DND-41 (cell line): ENCODE measurements at places on chromosomes 7 and 10.
A peak's percentile ranks its signal among the peaks of the same experiment; 100 is the strongest.

GRCh38 chr7:7882888-7883287 is 85.7 kb upstream of the GLCCI1 start:
- H3K27ac ChIP-seq: no peak overlapping the region
- no peak for DNase-seq
- H3K4me1 ChIP-seq: no peaks in the 10 kb centered on the region

GRCh38 chr7:159231017-159231416 is 86.3 kb upstream of the VIPR2 start:
- H3K4me3 ChIP-seq: no peak overlapping the region
- no peaks in the 10 kb centered on the region for H3K27me3 ChIP-seq
- no peak overlapping the region for H3K27ac ChIP-seq

- H3K27ac ChIP-seq: no peak overlapping the region
- no peak overlapping the region for H3K4me3 ChIP-seq
- H3K36me3 ChIP-seq: no peaks in the 10 kb centered on the region
- no peak for DNase-seq
These were observed 684.3 kb upstream of the AUTS2 start for GRCh38 chr7:68914006-68914405.

GRCh38 chr7:101125989-101126650 is 784 bp upstream of the SERPINE1 start:
- no peak overlapping the region; the same call in 1 of the 2 replicates for H3K27ac ChIP-seq
- no peak overlapping the region for H3K4me3 ChIP-seq
- peaks cover 37% of the 10 kb centered on the region for H3K4me1 ChIP-seq
- no peaks in the 10 kb centered on the region for H3K27me3 ChIP-seq

DNA sequence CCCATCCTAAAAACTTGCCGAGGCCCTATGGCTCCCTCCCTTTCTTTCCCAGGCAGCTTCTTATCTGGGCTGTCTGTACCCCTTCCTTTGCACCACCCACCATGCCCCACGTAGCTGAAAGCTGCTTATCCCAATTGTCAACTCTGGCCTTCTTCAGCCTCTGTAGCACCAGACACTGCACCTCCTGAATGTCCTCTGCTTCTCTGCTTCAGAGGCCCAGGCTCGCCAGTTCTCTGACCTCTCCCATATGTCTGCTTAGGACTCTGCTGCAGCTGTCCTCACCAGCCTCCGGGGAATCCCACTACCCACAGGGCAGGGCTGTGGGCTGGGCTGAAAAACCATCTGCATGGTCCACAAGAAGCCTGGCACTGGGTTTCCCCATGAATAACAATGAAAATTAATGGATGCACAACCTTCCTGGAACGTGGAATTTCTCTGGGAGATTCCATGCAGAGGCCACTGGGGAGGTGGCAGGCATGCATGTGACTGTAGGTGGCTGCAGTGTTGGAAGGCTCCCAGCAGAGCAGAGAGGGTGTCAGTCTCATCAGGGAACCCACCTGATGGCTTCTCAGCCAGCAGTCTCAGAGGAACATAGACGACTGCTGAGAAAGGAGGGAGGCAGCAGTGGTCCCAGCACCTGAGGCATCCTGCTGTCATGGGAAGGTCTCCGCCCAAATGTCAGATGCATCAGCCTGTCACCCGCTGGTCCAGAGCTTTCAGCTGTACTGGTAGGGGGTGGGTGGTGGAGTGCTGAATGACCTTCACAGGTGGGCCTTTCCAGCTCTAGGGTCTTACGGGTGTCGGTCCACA is 16.8 kb upstream of the SH2D4B start:
- H3K27me3 ChIP-seq: no peaks in the 10 kb centered on the region
- no peaks in the 10 kb centered on the region for H3K4me1 ChIP-seq
- no peak overlapping the region for H3K27ac ChIP-seq
- no peak overlapping the region for H3K4me3 ChIP-seq
- DNase-seq: no peak

- no peak overlapping the region for H3K27ac ChIP-seq
- no peak overlapping the region for H3K4me3 ChIP-seq
- no peaks in the 10 kb centered on the region for H3K36me3 ChIP-seq
- H3K27me3 ChIP-seq: no peaks in the 10 kb centered on the region
- no peak for DNase-seq
- no peaks in the 10 kb centered on the region for H3K4me1 ChIP-seq
These were observed 123.8 kb downstream of the IPMK start for GRCh38 chr10:58143944-58144343.

DNA sequence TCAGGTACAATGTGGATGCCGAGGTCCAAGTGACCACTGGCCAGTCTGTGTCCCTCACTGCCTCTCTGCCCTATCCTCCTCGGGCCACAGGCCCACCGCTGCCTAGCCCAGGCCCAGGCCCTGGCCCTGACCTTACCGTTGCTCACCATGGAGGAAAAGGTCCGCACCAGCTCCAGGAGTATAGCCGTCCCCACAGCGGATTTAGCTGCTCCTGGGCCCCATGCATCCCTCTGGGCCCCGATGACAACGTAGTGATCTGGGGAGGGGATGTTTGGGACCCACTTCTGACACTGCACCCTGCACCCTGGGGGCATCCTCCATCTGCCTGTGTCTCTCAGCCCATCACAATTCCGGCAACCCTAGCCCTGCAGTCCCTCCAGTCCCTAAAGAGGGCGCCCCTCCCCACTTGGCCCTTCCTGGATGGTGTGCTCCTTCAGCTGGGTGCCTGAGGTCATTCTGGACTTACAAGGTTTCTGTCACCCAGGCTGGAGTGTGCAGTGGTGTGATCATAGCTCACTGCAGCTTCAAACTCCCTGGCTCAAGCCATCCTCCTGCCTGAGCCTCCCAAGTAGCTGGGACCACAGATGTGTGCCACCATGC is 12.1 kb downstream of the TFR2 start:
- no peak overlapping the region for H3K27ac ChIP-seq
- no peaks in the 10 kb centered on the region for H3K36me3 ChIP-seq
- peaks cover 18% of the 10 kb centered on the region for H3K4me1 ChIP-seq
- DNase-seq: peak; percentile 18
- H3K4me3 ChIP-seq: no peak overlapping the region
- H3K27me3 ChIP-seq: peaks cover 6% of the 10 kb centered on the region

GRCh38 chr10:91974960-91975359 is 51.4 kb downstream of the BTAF1 start:
- H3K4me3 ChIP-seq: no peak overlapping the region
- no peak overlapping the region for H3K27ac ChIP-seq
- peaks cover 50% of the 10 kb centered on the region; the same call in 1 of the 2 replicates for H3K36me3 ChIP-seq
- no peak for DNase-seq

GRCh38 chr10:65684896-65685295 is 1240.9 kb upstream of the LRRTM3 start:
- no peaks in the 10 kb centered on the region for H3K4me1 ChIP-seq
- DNase-seq: no peak
- no peaks in the 10 kb centered on the region for H3K36me3 ChIP-seq
- no peaks in the 10 kb centered on the region for H3K27me3 ChIP-seq
- no peak overlapping the region for H3K4me3 ChIP-seq

- no peak for DNase-seq
- H3K4me3 ChIP-seq: no peak overlapping the region
- H3K27ac ChIP-seq: no peak overlapping the region
- no peaks in the 10 kb centered on the region for H3K4me1 ChIP-seq
- no peaks in the 10 kb centered on the region for H3K36me3 ChIP-seq
These were observed 69.2 kb downstream of the ARMC3 start for GRCh38 chr10:22997096-22997495.

DNA sequence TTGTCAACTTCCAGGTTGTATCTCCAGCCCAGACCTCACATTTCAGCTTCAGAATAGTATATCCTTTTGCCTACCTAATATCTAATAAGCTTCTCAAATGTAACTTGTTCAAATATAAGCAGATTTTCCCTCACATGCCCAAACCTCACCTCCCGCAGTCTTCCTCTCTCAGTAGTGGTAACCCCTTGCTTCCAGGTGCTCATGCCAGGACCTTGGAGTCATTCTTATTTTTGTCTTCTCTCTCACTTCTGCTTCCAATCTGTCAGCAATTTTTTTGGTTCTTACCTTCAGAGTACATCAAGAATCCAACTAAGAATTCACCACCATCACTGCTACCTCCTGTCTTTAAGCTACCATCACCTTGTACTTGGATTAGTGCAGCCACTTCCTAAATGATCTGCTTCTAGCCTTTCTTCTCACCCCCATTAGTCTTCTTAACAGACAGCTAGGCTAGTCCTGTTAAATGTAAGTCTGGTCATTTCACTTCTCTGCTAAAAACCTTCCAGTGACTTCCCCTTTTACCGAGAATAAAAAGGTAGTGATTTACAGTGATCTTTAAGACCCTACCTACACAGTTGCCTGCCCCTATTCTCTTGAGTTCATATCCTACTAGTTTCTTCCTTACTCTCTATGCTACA is 14.0 kb downstream of the ANKIB1 start:
- no peaks in the 10 kb centered on the region for H3K4me1 ChIP-seq
- H3K4me3 ChIP-seq: no peak overlapping the region
- DNase-seq: no peak
- no peak overlapping the region for H3K27ac ChIP-seq
- H3K36me3 ChIP-seq: peaks cover 5% of the 10 kb centered on the region; the same call in 1 of the 2 replicates
- no peaks in the 10 kb centered on the region for H3K27me3 ChIP-seq

DNA sequence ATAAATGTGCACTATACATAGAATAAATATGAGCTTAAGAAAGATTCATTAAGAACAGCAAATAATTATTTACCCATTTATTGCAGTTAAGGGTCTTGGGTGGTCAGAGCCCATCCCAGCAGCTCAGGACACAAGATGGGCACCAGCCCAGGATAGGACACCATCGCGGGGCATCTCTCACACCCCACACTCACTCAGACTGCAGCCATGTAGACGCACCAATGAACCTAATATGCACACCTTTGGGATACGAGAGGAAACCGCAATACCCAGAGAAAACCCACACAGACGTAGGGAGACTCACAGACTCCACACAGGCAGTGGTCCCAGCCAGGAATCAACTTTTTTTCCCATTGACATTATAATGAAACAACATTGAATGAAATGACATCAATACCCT is 36.0 kb downstream of the CARD11 start:
- H3K4me1 ChIP-seq: no peaks in the 10 kb centered on the region
- H3K27me3 ChIP-seq: peaks cover 3% of the 10 kb centered on the region
- H3K36me3 ChIP-seq: no peaks in the 10 kb centered on the region
- no peak overlapping the region for H3K27ac ChIP-seq

GRCh38 chr10:61923210-61923949 is 21.9 kb downstream of the ARID5B start:
- no peak for DNase-seq
- no peaks in the 10 kb centered on the region for H3K27me3 ChIP-seq
- no peak overlapping the region for H3K27ac ChIP-seq
- H3K36me3 ChIP-seq: no peaks in the 10 kb centered on the region

DNA sequence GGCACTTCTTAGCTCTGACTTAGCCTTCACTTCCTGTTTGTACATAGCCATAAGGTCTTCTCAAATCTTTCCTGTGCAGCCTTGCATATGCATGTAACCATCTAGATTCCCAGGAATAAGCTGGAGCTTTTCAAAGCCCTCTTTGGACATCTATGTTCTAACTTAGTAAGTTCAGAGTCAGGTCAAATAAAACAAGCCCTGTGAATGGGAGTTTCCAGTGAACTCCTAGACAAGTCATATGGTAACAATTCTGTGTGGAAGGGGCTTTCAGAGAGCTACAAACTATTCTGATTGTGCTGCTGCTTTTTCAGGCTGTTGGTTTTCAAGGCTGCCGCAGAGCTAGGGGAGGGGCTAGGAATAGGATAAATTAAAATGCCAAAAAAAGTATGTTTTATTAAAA is 208.4 kb upstream of the AKR1E2 start:
- H3K27ac ChIP-seq: no peak overlapping the region
- no peaks in the 10 kb centered on the region for H3K4me1 ChIP-seq
- no peak for DNase-seq
- H3K27me3 ChIP-seq: no peaks in the 10 kb centered on the region

DNA sequence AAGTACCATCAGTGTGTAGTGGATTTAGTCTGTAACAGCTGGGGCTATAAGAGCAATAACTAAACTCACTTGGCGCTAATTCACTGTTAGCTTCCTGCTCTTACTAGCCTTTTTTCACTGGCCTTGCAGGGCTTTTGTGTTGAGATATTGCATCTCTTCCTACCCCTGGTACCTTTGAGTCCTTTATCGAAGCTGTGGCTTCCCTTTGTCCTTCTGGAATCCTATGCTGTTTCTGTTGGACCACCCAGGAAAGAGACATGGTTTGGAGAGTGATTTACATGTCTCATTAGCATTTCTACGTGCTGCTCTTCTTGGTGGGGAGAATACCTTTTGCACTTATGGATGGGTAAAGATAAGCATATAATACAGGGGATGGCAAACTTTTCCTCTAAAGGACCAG is 103.8 kb downstream of the MLLT10 start:
- peaks cover 43% of the 10 kb centered on the region for H3K36me3 ChIP-seq
- H3K4me1 ChIP-seq: no peaks in the 10 kb centered on the region
- no peak for DNase-seq

DNA sequence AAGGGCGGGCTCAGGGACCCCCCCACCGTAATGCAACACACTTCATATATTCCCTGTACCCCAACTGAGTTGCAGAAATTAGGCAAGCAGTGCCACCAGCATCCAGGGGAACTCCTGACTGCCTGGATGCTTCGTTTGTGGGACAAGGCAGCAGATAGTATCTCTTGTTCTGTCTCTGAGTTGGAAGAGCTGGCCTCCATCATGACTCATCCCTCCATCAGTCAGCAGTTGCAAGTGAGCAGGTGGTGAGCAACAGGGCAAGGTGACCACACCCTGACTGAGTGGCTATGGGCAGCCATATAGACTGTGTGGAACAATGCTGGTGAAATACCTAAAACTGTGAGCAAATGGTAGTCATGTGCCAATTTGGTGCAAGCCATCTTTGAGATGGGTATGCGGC is 22.8 kb upstream of the ADAMTS14 start:
- H3K4me3 ChIP-seq: no peak overlapping the region
- H3K36me3 ChIP-seq: no peaks in the 10 kb centered on the region
- H3K4me1 ChIP-seq: no peaks in the 10 kb centered on the region
- H3K27ac ChIP-seq: no peak overlapping the region

DNA sequence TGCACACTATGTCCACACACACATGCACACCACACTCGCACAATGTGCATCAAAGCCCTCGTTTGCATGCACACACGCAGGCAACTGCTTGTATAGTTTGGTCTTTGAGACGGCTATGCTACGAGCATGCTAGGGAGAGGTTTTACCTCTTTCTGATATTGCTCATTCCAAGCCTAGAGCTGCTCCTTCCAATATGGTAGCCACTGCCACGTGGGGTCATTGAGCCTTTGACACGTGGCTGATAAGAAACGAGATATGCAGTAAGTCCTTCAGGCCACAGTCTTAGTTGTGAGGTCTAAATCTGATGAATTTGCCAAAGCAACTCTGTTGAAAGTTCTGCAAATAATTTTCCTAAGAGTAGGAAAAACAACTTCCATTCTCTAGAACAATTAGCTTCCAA is 204.4 kb downstream of the KLF6 start:
- no peak overlapping the region for H3K4me3 ChIP-seq
- no peaks in the 10 kb centered on the region for H3K36me3 ChIP-seq
- no peaks in the 10 kb centered on the region for H3K27me3 ChIP-seq

GRCh38 chr7:117895276-117895675 is 22.0 kb upstream of the CTTNBP2 start:
- H3K27ac ChIP-seq: no peak overlapping the region
- no peaks in the 10 kb centered on the region for H3K36me3 ChIP-seq
- H3K27me3 ChIP-seq: peaks cover 5% of the 10 kb centered on the region
- no peak for DNase-seq
- no peak overlapping the region for H3K4me3 ChIP-seq

- no peak overlapping the region for H3K27ac ChIP-seq
- DNase-seq: peak; percentile 13
- H3K4me1 ChIP-seq: peaks cover 17% of the 10 kb centered on the region
- H3K27me3 ChIP-seq: peaks cover 23% of the 10 kb centered on the region
- H3K4me3 ChIP-seq: peak overlapping the region; percentile 64
These were observed 10.0 kb upstream of the SLIT1 start for GRCh38 chr10:97195706-97196222.

GRCh38 chr7:129955993-129956543 is 3.3 kb upstream of the UBE2H start:
- no peaks in the 10 kb centered on the region; the same call in 1 of the 2 replicates for H3K36me3 ChIP-seq
- no peak for DNase-seq
- peaks cover 16% of the 10 kb centered on the region for H3K4me1 ChIP-seq
- H3K27me3 ChIP-seq: no peaks in the 10 kb centered on the region
- H3K27ac ChIP-seq: no peak overlapping the region
